GM23248 (cell line): ENCODE measurements at places on chromosomes 13 and 19. TPM values are rescaled to one million over a fixed set of nuclear protein-coding genes. Genes with fewer than 3 reads are reported as not detected.

ZNF607 gene
- 2.4 and 3.7 TPM in 2 replicates for total RNA-seq

DNA sequence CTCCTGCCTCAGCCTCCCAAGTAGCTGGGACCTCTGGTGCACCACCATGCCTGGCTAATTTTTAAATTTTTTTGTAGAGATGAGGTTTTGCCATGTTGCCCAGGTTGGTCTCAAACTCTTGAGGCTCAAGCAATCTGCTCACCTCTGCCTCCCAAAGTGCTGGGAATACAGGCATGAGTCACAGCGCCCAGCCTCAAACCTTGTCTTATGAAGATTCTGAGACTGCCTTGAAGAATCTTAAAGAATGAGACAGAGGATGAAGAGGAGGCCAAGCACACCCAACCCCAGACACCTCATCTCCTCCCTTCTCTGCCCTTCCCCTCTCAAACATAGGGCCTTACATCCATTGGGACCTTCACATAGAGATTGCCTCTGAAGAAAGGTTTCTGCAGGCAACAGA is 179.7 kb downstream of the ABCC4 start:
- H3K27ac ChIP-seq = no peak overlapping the region
- H3K4me1 ChIP-seq = no peaks in the 10 kb centered on the region
- no peak overlapping the region for H3K4me3 ChIP-seq
- no peak for DNase-seq
- H3K27me3 ChIP-seq = no peaks in the 10 kb centered on the region
- no peaks in the 10 kb centered on the region for H3K36me3 ChIP-seq

GRCh38 chr19:33428627-33429125 is 55.2 kb downstream of the CEBPG start:
- no peaks in the 10 kb centered on the region for H3K27me3 ChIP-seq
- H3K27ac ChIP-seq = no peak overlapping the region
- H3K4me1 ChIP-seq = no peaks in the 10 kb centered on the region
- H3K4me3 ChIP-seq = no peak overlapping the region
- no peak for DNase-seq

DENND1C gene
- not detected in 2 replicates for total RNA-seq

GRCh38 chr19:42214810-42215485 is 2.5 kb downstream of the DEDD2 start:
- H3K4me3 ChIP-seq = no peak overlapping the region
- peaks cover 21% of the 10 kb centered on the region for H3K4me1 ChIP-seq
- no peaks in the 10 kb centered on the region for H3K27me3 ChIP-seq
- DNase-seq = no peak
- no peak overlapping the region for H3K27ac ChIP-seq

GRCh38 chr13:26699197-26699490 is 61.4 kb downstream of the GPR12 start:
- H3K27me3 ChIP-seq = 0 out of 2 replicates have a peak, but pooled peaks cover 2% of the 10 kb centered on the region
- no peak overlapping the region for H3K27ac ChIP-seq
- no peak overlapping the region for H3K4me3 ChIP-seq
- no peaks in the 10 kb centered on the region for H3K36me3 ChIP-seq
- peaks cover 5% of the 10 kb centered on the region; the same call in 1 of the 2 replicates for H3K4me1 ChIP-seq

DNA sequence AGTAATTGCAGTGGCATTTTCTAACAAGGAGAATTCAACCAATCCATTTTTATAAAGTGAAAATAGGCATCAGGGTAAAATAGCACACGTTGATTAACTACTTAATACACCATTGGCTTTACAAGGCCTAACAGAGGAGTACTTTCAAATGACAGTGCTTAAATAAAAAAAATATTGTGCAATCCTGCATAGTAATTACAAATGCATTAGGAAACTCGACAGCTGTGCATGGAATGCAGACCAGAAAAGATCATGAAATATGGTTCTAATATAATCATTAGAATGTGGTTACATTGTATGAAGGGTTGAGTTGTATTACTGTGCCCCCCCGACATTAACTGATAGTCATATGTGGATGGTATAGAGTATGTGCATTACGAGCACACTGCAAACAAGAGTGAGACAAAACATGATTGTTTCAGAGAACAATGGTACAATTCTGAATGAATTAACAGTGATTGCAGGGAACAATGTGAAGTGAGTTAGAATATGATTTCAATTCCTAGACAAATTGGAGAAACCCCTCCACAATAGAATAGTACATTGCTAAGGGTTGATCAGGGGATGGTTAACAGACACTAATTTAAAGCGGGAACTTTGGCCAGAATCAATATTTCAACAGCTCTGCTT is 270.6 kb downstream of the GPC5 start:
- no peaks in the 10 kb centered on the region for H3K4me1 ChIP-seq
- no peaks in the 10 kb centered on the region for H3K27me3 ChIP-seq
- DNase-seq = no peak
- no peak overlapping the region for H3K4me3 ChIP-seq
- H3K36me3 ChIP-seq = no peaks in the 10 kb centered on the region

- no peak for DNase-seq
- no peak overlapping the region for H3K27ac ChIP-seq
- no peaks in the 10 kb centered on the region for H3K36me3 ChIP-seq
- no peaks in the 10 kb centered on the region; the same call in 1 of the 2 replicates for H3K27me3 ChIP-seq
- H3K4me1 ChIP-seq = no peaks in the 10 kb centered on the region
Observed at GRCh38 chr19:49403404-49404187, 15.5 kb downstream of the KASH5 start.

DNA sequence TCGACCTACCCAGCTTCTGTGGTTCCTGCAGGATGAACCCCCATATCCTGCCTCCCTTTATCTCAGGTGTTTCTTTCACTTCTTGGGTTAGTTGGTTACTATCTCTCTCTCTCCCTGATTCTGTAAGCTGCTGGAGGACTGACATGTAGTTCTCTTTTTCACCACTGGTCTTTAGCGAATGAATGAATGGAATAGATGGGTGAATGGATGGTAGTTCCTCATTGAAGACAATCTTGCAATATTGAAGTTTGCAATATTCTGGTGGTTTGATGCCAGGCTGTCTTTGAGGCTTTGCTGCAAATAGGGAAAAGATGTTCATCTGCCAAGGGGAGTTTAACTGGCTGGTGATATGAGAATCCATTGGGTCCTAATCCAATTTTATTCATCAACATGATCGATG is 120.2 kb downstream of the UBL3 start:
- no peak overlapping the region for H3K4me3 ChIP-seq
- H3K27me3 ChIP-seq = no peaks in the 10 kb centered on the region; the same call in 1 of the 2 replicates
- DNase-seq = no peak
- no peaks in the 10 kb centered on the region for H3K4me1 ChIP-seq
- H3K27ac ChIP-seq = no peak overlapping the region
- H3K36me3 ChIP-seq = no peaks in the 10 kb centered on the region
